Suppressor macrophage treated with lipopolysaccharide for 4 hours (primary cell): ENCODE measurements at places on chromosomes 5 and 9.

DNA sequence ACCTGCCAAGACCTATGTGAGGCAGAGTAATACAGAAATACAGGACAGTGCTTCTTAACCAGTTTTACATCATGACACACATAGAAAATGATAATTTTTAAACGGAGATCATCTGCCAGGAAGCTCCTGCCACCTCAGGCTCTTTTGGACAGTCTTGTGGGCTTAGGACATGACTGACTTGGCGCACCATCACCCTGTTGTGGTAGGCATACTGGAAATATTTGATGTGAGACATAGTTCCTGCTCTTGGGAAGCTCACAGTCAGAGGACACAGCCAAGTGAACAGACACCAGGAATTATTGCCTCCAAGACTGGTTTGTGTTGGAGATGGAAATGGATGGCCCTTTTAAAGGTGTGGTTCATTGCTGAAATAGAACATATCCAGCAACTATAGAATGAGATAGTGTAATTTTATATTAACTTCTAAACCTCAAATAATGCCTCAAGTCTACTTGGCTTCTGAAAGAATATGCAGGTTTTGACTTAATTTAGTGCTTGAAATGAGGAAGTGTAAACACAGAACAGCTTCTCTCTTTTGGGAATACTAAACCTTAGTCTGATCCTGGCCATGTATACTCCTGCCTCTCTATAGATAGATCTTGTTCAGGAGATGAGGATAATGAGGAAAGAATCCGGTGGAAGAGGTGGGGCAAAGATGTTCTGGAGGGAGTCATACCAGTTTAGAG is 19.7 kb downstream of the CPEB4 start:
- no peak for DNase-seq

GRCh38 chr5:41891066-41891707 is 13.0 kb upstream of the RIMOC1 start:
- no peak for DNase-seq

GRCh38 chr9:136541709-136542108 is 4.1 kb downstream of the NOTCH1 start:
- DNase-seq, result no peak

GRCh38 chr5:20276061-20276958 is 288.3 kb upstream of the CDH18 start:
- no peak for DNase-seq

- no peak for DNase-seq
Observed at GRCh38 chr9:74672237-74672636, 175.1 kb downstream of the RORB start.

GRCh38 chr5:4206127-4206526 is 610.5 kb downstream of the IRX1 start:
- no peak for DNase-seq

DNA sequence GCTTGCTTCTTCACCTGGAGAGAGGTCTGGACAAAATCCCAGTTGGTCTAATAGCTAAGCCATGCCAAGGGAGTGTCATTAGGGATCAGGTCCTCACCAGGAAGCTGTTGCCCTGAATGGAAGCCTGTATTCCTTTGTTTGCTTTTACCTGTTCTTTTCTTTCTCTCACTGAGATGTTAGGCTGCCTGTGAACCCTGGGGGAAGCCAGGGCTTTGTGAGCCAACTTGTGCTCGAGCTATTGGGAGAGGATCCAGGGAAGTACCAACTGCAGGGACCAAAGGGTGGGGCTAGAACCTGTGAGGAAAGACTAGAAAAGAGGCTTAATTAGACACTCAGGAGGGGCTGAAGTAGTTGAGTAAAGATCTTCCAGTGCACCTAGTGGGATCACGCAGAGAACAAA is 451.2 kb upstream of the TLE4 start:
- DNase-seq, result no peak

GRCh38 chr9:14094491-14094890 is 219.4 kb downstream of the NFIB start:
- no peak for DNase-seq

- DNase-seq, result peak; percentile 58
Observed at GRCh38 chr5:36585701-36586100, 20.7 kb upstream of the SLC1A3 start.

GRCh38 chr5:106454651-106455415 is 1215.9 kb downstream of the EFNA5 start:
- DNase-seq, result peak; percentile 1

DNA sequence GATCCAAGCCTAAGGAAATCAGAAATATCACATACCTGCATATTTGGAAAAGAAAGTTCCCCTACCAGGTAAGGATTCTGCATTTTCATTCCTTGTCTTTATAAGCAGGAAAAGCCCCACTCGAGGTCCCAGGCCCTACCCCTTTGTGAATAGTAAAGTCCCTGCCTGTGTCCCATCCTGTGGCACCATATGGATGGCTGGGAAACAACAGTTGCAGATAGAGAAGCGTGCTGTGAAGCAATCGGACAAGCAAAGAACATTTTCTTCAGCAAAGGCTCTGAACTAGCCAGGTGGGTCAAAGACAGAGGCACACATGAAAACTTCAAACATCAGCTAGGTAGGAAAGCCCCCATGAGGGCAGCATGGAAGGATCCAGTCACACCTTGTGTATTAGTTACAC is 169.3 kb downstream of the NR2F1-AS1 start:
- no peak for DNase-seq

DNA sequence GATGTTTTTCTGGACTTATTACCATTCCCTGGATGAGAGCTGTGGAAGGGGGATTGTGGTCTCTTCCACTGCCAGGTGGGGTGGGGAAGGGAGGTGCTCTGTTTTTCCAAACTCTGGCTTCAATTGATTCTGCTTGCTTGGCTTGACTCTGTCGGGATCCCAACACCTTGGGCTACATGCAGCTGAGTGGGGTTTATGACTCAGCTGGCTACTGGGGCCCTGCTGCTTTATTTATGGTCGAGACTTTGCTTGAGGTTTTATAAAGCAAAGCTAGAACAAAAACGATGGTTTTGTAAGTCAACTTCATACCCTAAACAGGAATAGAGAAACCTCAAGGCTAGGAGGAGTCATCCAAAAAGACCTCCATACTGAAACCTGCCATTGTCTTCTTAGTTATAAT is 76.3 kb downstream of the AOPEP start:
- no peak for DNase-seq

- DNase-seq, result no peak
Observed at GRCh38 chr5:171713152-171713551, 72.5 kb upstream of the SMIM23 start.

DNA sequence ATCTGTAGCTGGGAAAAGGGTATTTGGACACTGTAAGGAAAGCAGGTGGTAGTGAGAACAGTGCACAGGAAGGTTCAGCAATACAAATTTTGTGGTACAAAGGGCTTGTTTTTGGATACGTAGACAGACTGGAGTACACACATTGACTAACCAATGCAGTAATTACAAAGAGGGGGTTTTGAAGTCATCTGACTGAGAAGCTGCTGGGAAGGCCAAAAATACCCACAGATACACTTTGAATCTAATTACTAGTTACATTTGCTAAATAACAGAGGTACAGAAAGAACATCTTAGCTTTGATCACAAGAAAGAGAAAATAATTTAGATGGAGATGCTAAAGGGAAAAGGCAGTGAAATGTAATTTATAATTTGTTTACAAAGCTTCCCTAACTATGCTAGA is 45.9 kb downstream of the PKD2L2 start:
- DNase-seq, result no peak

DNA sequence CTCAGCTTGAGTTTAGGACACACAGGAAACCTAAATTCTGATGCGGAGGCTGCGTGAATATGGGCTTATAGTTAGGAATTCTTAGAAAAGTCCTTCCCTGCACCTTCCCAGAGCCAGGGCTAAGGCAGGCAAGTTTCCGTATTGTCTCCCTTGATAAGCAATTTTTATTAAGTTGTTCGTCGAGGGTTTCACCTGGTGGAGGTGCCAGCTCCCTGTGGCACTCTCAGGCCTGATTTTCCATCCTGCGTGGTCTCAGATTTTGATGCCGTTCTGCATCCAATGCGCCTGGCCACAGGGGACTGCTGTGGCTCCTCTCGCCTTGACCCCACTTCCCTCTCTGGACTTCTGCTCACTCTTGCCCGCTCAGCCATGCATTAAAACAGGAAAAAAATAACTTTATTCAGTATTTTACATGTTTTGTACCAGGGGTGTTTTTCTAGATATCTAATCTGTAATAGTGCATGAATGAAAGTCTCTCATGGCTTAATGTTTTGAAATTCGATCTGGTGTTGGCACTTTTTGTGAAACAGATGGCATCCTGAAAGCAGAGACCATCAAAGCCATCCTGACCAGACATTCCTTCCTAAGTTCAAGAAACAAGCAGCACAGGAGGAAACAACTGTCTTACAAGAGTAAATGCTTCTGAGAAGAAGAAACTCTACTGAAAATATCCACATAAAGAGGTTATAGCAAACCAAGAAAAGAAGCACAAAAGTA is 50.7 kb downstream of the TRIP13 start:
- DNase-seq, result no peak

GRCh38 chr5:127203818-127204217 is 86.8 kb upstream of the MEGF10 start:
- no peak for DNase-seq

GRCh38 chr5:74015716-74016115 is 389.7 kb downstream of the ARHGEF28 start:
- DNase-seq, result no peak

DNA sequence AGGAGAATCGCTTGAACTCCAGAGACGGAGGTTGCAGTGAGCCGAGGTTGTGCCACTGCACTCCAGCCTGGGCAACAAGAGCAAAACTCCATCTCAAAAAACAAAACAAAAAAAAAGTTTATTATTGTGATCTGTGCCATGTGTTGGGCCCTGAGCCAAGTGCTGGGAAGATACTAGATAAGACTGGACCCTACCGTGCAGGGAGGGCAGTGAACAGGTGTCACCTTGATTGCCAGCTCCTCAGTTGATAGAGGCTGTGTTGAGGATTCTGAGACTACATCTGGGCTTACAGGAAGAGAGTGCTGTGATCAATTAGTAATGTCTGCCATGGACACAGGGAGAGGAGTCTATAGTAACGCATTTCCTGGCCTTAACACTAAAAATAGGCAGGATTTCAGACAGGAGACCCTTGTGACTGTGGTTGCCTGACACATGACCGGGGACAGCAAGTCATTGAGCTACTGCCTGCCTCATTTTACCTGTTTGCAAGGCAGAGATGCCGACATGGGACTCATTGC is 201.5 kb downstream of the C9orf50 start:
- no peak for DNase-seq

DNA sequence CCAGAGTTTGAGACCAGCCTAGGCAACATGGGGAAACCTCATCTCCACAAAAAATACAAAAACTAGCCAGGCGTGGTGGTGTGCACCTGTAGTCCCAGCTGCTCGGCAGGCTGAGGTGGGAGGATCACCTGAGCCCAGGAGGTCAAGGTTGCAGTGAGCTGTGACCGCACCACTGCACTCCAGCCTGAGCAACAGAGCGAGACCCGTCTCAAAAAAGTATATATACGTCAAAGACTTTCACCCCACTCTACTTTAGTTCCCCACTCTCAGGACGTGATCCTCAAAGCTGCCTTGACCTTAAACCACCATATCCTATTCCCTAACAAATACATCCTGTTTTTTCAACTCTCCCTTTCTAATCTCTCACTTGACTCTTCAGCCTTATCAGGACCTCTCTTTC is 41.0 kb downstream of the PCDHGC5 start:
- DNase-seq, result no peak

GRCh38 chr9:86708918-86709835 is 238.1 kb downstream of the GAS1 start:
- DNase-seq, result no peak

- peak; percentile 36 for DNase-seq
Observed at GRCh38 chr5:140358738-140359310, 1.2 kb upstream of the SLC4A9 start.

- no peak for DNase-seq
Observed at GRCh38 chr5:77761606-77762005, 14.5 kb downstream of the TBCA start.

DNA sequence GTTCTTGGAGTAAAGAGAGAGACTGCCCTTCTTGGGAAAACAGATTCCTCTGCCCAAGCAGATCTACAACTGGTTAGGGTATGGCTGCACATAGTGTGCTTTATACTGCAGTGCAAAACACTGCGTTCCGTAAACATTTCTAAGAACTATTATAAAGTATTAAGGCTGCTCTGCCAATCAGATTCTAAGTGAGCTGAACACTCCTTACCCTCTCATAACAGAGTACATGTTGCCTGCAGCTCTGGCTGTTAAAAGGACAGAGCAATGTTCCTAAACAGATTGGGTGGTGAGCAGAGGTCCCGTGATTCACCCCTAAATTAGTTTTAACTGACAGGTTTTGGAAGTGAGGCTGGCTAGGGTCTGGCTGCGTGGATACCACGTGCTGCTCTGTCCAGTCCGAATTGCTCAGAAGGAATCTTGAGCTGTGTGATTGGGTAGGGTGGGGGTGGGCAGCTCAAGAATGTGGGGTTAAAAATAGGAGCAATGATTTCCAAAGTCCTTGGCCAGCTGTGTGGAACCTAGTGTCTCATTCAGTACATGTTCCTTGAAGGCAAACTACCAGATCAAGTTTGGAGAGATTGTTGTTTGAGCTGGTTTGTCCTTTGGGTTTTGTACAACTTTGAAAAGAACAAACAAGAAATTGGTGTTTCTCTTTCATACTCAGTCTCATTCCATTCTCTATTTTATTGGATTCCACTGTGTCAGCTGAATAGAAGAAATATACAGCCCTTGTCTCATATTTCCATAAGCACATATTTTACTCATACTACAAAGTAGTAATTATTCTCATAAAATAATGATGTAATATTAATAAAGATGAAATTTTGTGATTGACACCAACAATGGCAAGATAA is 497.6 kb upstream of the CD180 start:
- DNase-seq, result no peak

- no peak for DNase-seq
Observed at GRCh38 chr5:72353046-72353445, 32.9 kb downstream of the PTCD2 start.

- DNase-seq, result no peak
Observed at GRCh38 chr5:102049517-102049916, 246.6 kb downstream of the SLCO4C1 start.

GRCh38 chr9:76688471-76689238 is 75.6 kb upstream of the PCA3 start:
- DNase-seq, result peak; percentile 61

- DNase-seq, result no peak
Observed at GRCh38 chr9:115972362-115972761, 181.2 kb upstream of the PAPPA start.

GRCh38 chr5:90557391-90557790 is 1.2 kb upstream of the ADGRV1 start:
- DNase-seq, result no peak

DNA sequence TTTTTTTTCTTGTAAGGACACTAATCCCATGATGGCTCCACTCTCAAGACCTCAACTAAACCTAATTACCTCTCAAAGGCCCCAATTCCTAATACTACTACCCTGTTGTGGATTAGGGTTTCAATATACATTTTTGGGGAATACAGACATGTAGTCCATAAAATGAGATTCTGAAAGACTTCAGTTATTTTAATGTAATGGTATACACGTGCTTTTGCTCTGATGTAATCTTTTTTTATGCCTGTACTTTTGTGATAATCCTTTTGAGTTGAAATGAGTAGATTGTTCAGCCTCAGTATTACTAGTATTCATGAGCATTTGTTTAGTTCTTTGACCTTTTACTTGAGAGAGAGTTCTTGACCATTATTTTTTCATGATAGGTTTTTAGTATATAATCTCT is 9.5 kb downstream of the CEP78 start:
- DNase-seq, result no peak
